ENCODE measurements at places on chromosomes 1 and 21.

- no peak for DNase-seq
These were observed 54.9 kb downstream of the LTN1 start for GRCh38 chr21:28937737-28938136.

DNA sequence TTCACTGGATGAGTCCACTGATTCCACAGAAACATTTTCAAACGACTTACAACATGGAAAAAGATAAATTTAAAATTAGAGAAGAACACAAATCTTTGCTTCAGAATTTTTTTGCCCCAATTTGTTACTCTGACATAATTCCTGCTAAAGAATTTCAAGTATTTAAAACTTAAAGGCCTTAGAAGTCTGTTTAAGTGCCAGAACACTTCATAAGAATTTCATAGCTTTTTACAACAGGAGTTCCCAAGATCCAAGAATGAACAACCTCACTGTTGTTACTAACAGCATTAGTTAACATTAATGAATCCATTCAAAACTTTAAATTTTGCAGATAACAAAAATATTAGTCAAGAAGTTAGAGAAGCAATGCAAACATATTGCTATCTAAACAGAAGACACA lies 31.7 kb downstream of the ARHGAP29 start:
- no peak for DNase-seq

- DNase-seq: no peak
These were observed 98.8 kb downstream of the LBR start for GRCh38 chr1:225329041-225329440.

DNA sequence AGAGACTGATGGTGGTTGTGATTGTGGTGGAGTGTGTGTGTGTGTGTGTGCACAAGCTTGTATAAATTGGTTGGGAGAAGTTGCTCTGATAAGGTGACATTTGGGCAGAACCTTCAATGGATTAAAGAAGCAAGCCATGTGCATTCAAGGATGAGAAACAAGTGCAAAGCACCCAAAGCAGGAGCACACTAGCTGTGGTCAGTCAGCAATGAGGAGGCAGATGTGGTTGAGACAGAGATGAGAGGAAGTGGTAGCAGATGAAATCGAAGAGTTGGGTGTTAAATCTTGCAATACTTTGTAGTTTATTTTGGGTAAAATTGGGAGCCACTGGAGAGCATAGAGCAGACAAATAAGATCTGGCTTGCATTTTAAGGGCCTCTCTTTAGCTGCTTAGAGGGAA lies 4.4 kb upstream of the PGBD5 start:
- no peak for DNase-seq

- DNase-seq: no peak
These were observed 23.1 kb upstream of the PTBP2 start for GRCh38 chr1:96698342-96698983.

- DNase-seq: peak; percentile 19
These were observed 19.7 kb downstream of the RCC2 start for GRCh38 chr1:17419626-17420328.

- DNase-seq: no peak
These were observed 30.5 kb downstream of the KRTAP10-1 start for GRCh38 chr21:44509539-44509938.

DNA sequence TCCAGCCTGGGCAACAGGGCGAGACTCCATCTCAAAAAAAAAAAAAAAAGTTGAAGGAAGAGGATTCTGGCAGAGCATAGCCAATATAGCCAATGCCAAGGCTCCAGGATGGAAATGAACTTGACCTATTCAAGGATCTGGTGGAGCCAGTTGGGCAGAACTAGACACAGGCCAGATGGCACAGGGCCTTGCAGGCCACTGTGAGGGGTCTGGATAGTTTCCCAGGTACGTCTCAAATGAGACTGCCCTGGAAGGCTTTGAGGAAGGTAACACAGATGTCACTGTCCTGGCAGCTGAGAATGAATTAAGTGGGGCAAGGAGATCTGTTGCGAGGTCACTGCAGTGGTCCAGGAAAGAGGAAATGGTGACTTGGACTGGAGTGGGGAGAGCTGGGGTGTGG lies 12.0 kb upstream of the ARHGEF19 start:
- DNase-seq: no peak

- DNase-seq: no peak
These were observed 1183.4 kb downstream of the AMY1C start for GRCh38 chr1:104932949-104933679.

GRCh38 chr1:163275222-163275621 lies 46.5 kb upstream of the NUF2 start:
- no peak for DNase-seq

GRCh38 chr1:192787914-192788585 lies 20.8 kb upstream of the RGS2 start:
- no peak for DNase-seq

All from activated CD8-positive, alpha-beta memory T cell treated with anti-CD3 and anti-CD28 coated beads for 4 hours (primary cell).